ENCODE measurements at places on chromosomes 5 and 9.
A peak's percentile ranks its signal among the peaks of the same experiment; 100 is the strongest.

GRCh38 chr5:126589536-126590297, 5.3 kb downstream of the ALDH7A1 start:
- DNase-seq, result no peak

GRCh38 chr5:15499528-15500324, at the start of gene FBXL7:
Gene FBXL7 (plus strand): TSS chr5:15500180.
- peak; percentile 47 for DNase-seq

DNA sequence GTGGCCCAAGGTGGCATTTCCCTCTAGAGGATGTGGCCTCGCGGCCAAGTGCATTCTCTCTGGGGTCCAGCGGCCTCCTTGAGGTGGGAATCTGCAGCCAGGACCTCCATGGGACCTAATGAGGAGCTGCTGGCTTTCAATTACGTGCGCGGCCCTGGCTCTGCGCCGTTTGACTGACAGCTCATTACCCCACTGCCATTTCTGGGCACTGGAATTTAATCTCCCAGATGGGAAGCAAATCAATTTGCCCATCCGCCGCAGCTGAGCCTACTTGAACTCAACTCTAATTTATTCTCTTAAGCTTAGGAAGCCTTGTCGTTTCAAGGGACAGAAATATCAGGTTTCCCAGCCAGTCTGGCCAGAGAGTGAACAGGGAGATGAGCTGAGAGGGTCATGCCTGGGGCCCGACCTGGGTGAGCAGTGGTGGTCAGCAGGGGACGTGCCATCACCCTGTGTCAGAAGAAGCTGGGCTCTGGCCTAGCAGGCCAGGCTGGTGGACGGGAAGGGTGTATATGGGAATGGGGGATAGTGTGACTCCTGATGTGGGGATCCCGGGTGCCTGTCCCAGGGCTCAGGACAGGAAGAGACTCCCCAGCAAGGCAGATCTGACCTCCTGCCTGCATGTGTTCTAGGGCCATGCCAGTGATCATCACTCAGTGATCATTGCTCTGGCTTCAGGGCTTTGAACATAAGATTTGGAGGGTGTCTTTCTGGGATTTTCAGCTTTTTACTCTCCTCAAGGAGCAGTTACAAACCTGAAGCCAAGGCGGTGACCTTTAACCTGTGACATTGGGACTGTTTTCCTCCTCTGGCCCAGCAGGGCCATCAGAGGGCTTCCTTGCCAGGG, 69.7 kb downstream of the MACROH2A1 start:
- no peak for DNase-seq

- DNase-seq, result no peak
These were observed 112.8 kb downstream of the C9orf152 start for GRCh38 chr9:110095161-110095595.

DNA sequence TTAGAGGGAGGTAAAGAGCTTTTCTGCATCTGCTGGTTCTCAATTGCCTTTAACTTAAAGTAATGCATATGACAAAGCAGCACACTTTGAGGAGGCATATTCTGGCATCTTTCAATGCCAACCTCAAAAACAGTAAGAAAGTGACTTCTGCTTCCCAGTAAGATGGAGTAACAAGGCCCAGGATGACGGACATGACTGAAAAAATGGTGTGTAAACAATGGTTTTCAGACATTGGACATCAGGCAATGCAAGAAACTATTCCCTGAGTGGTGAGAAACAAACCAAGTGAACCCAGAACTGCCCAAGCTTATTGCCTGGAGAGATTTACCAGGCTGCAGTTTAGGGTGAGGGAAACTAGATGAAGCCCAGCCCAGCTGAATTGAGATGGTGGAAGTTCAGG, 39.8 kb upstream of the TTC39B start:
- DNase-seq, result no peak

GRCh38 chr9:115522912-115523311, 405.0 kb upstream of the TNC start:
- DNase-seq, result no peak

GRCh38 chr9:99096409-99096808, 8.5 kb upstream of the TGFBR1 start:
- DNase-seq, result no peak

DNA sequence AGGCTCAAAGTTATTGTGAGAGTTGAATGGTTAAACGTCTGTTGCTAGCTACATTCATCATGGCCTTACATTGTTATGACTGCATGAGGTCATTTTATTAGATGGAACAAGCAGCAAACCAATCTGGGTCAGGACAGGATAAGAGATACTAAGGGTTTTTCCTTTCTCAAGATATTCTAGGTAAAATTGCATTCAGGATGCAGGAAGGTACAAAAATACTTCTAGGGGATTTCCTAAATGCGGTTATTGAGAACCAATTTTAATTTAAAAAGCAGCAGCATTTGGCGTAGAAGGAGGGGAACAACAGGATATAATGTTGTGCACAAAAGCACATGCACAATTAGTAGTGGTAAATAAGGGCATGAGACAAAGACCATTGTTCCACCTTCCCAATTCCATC, 39.2 kb upstream of the LURAP1L start:
- no peak for DNase-seq

DNA sequence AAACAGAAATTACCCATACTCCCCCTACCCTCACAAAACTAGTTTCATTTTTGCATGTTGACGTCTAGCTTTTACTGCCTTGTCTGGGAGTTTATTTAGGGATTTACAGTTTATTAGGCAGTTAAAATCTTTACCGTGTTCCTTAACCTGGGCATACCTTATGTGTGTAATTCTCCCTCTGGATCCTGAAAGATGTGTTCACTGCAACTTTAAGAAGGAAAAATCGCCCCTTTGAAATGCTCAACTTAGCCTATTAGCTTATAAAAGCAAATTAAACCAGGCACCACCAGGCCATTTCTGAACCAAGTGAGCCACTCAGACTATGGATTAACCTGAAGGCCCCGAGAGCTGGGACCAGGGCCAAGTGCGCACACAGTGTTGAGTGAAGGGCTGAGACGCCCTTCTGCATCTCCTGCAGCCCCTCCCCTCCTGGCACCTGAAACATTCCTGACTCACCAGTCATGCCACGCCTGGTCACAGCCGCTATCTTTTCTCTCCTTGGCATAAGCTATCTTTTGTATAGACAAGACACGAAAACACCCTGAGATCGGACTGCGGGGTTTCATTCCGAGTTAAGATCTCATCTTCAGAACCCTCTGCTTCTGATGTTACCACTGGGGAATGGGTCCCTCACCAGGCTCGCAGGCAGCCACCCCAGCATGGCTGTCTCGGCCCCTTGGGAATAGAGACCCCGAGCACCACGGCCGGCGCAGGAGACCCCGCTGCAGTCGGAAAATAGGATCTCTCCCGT, 111.9 kb downstream of the ROR2 start:
- DNase-seq, result peak; percentile 76

DNA sequence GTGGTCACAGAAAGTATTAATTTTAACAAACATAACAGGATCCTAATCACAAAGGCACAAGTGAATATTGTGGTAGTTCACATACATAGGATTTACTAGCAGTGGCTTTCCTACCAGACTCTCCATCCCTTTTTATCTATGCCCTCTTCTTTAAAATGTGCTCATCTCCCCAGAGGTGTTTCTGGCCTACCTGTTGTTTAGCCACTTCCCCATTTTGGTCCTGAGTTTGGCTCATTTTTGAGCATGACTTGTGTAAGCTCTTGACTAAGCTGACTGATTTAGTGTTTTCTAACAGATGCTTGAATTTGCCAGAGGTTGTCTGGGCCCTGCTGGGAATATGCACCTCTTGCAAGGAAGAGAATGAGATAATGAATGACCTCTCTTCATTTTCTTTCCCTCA, 517.7 kb upstream of the CLINT1 start:
- DNase-seq, result no peak

DNA sequence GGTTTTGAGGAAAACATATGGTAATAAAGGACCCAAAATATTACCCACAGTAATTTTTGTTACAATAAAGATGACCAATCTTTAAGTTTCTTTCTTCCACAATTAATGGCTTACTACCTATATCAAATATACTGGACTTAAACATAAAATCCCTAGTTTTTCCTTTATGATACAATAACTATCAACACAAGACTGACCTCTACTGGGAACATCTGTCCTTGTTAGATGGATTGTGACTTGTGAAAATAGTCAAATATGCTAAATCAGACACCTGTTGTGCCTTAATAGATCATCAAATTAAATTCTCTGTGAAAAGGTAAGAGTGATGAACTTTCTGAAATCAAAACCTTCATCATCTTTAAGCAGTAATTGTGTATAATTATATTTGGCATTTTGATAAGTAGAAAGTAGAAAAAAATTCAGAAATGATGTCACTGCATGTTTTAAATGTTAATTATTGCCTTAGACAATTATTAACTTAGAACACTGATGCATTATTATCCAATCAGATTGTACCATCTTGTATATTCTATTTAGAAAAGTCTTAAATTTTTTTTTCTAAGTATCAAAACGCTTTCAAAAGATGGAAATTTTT, 113.6 kb downstream of the DEPDC1B start:
- DNase-seq, result no peak

GRCh38 chr5:174903172-174903732, 178.9 kb downstream of the MSX2 start:
- no peak for DNase-seq

GRCh38 chr5:167779644-167780043, 511.8 kb upstream of the WWC1 start:
- DNase-seq, result no peak

- DNase-seq, result no peak
These were observed 913.8 kb downstream of the TLE1 start for GRCh38 chr9:80775530-80775929.

DNA sequence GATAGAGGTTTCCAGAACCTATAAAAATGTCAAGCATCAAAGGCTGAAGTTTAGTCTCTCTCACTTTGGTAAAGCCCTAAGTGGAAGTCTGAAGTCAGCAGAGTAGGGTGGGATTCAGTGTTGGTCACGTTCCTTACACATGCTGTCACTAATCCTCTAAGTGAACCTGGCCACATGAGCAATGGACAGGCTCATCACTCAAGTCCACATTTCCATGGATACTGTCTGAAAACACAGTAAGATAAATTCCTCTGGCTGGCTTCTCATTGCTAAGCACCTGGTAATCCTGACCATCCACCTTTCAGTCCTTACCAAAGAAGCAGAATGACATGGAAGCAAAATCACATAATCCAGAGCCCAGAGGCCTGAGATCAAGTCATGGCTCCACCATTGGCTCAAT, 43.8 kb downstream of the GNA14 start:
- DNase-seq, result no peak

DNA sequence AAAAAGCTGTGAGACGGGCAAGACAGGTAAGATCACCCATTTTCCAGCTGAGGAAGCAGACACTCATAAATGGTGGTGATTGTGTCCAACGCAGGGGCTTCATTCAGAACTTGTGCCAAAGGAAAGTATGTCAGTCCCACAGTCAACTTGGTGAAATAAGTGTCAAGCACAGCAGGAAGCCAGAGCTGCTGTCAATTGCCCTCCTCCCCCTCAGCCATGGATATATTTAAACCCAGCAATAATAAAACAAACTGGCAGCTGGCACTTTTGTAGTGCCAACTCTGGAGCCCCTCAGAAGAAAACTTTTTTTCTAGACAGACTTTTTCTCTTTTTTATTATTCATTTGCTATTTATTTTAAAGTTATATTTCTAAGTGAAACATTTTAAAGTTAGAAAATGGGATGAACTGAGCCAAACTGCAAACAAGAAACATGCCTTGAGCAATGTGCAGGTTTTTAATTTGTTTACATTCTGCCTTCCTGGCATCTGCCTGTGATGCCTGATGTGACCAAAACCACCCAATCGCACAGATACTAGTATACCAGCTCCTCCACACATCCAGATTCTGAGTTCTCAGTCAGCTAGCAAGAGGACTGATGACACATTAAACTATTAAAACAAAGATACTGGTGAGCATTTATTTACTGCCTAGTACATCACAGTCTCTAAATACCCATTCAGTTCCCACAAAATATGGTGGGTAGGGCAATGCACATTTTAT, 17.0 kb downstream of the DMAC1 start:
- DNase-seq, result no peak

DNA sequence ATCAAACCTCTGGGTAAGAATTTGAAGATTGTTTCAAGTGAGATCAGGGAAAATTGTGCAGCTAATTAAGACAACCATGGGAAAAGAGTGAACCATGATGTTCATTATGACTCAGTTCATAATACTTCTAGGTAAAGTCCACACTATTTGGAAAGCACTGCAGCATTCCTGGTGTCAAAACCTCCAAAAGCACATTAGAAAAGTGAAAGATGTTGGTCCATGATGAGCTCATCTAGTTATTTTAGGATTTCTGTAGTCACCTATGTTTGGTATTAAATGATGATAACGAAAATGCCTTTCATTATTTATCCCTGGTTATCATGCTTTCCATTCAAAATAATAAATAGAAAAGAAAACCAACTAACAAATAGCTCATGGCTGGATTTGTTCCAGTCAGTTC, 49.1 kb downstream of the PTCD2 start:
- DNase-seq, result no peak

- DNase-seq, result no peak
These were observed 24.3 kb upstream of the RPS14 start for GRCh38 chr5:150473673-150474358.

DNA sequence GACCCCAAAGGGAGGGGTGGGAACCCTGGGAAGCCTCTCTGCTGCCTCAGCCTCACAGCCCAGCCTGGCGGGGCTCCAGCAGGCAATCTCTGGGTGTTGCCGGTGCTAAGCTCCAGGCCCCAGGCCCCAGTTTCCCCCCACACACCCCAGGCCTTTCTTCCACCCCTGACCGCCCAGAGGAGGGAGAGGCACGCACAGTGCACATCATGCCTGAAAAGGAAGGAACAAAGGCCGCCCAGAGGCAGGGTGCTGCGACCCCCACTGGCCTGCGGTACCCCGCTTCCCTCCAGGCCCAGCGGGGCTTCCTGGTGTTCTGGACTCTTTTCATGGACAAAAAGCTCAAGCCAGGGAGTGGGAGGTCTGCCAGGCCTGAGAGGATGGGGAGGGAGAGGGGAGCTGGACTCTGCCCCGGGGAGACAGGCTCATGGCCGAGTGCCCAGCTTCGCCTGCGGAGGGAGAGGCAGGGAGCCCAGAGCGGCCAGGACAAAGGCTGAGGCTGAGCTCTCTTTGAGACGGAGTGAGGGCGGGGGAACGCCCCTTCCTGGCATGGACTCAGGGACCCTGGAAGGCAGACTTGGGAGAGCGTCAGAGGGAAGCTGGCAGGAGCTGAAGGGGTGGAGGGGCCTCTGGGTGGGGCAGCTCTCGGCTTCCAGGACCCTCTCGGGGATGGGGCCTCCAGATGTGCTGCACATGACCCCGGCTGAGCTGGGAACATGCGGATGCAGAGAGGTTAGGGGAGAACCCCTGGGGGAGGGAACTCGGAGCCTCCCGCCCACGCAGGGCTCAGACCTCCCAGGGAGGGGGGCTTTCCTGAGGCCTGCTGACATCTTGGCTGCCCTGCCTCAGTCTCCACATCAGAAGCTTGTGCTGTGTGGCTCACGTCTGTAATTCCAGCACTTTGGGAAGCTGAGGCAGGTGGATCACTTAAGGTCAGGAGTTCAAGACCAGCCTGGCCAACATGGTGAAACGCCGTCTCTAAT, 1.8 kb upstream of the ENTPD2 start:
- peak; percentile 97 for DNase-seq

DNA sequence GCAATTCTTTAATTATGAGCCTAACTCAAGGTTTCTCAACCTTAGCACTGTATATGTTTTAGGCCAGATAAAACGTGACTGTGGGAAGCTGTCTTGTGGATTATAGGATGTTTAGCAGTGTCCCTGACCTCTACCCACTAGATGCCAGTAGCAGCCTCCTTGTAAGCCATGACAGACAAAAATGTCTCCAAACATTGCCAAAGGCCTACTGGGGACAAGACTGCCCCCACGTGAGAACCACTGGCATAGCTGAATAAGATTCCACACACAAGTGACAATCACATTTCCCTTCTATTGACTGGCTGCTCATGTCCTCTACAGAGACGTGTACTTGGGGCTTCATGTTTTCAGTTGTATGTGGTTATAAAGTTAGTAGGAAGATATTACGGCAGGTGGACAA, 55.4 kb downstream of the GOLM1 start:
- no peak for DNase-seq

All from colonic mucosa (tissue), 4 donors.